Uterine smooth muscle cell (primary cell): ENCODE measurements at places on chromosomes 6 and 20. TPM values are rescaled to one million over a fixed set of nuclear protein-coding genes. Genes with fewer than 3 reads are reported as not detected.

The MAD2L1BP gene
- 21.0 and 37.7 TPM in 2 replicates for total RNA-seq

The MCUR1 gene
- total RNA-seq: 10.4 and 13.7 TPM in 2 replicates

The PLN gene
- total RNA-seq: 0.11 and 2.2 TPM in 2 replicates

The XKR7 gene
- total RNA-seq: under 0.01 TPM in 1 of 2 replicates, not detected in the other

The HLA-DMA gene
- total RNA-seq: 0.33 and 1.1 TPM in 2 replicates

The MTFR2 gene
- 1.6 and 8.1 TPM in 2 replicates for total RNA-seq

The OVOL2 gene
- not detected in 2 replicates for total RNA-seq

The NHLRC1 gene
- 2.7 and 3.3 TPM in 2 replicates for total RNA-seq

The STMND1 gene
- total RNA-seq: not detected in 2 replicates
